Activated CD4-positive, alpha-beta T cell treated with anti-CD3 and anti-CD28 coated beads, Interleukin-2, amount 10 ng/mL, durations not matched to agents 7 days and 5 days (primary cell): ENCODE measurements at places on chromosomes 11 and 22. TPM values are rescaled to one million over a fixed set of nuclear protein-coding genes. Genes with fewer than 3 reads are reported as not detected.
A peak's percentile ranks its signal among the peaks of the same experiment; 100 is the strongest.

- no peak for DNase-seq
Measured at GRCh38 chr11:65932558-65932919, 12.7 kb upstream of the TSGA10IP start.

DNA sequence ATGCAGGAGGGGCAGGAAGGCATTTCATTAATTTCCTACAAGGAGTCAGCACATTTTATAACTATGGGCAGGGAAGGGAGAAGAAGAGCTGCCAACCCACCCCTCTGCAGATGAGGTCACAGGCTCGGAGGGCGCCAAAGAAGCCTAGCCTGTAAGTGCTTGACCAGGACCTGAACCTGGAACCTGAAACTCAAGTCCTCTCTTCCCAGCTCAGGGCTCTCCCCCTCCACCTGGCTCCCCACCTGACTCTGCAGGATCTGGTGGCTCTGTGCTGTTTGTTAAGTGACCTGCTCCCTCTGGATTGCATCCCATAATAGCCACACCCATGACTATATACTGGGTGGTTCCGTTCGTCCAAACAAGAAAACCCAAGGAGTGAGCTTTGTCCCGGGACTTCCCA, 27.3 kb downstream of the SCGB1A1 start:
- no peak for DNase-seq

DNA sequence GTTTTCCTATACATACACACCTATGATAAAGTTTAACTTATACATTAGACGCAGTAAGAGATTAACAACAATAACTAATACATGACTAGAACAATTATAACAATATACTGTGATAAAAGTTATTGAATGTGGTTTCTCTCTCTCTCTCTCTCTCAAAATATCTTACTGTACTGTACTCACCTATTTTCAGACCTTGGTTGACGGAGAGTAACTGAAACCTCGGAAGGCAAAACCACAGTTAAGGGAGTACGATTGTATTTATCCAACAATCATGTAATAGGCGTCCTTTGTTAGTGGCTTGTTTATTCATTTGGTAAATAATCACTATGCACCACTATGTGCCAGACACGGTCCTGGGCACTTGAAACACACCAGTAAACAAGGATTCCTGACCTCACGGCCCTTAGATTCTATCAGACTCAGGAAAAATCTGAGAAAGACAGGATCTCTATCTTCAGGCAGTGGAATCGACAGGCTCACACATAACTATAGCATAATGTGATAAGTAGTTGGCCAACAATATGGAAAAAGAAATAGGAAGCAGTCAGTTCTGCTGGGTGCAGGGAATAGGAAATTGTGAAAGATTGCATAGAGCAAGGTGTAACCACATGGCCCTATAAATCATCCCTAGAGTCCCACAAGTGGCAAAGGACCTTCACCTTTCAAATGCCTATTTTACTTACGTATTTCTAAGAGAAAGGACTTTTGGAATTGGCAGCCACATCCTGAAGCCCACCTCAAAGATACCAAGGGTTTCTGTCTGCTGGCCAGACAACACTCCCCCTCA, 12.0 kb downstream of the ETS1 start:
- no peak for DNase-seq

DNA sequence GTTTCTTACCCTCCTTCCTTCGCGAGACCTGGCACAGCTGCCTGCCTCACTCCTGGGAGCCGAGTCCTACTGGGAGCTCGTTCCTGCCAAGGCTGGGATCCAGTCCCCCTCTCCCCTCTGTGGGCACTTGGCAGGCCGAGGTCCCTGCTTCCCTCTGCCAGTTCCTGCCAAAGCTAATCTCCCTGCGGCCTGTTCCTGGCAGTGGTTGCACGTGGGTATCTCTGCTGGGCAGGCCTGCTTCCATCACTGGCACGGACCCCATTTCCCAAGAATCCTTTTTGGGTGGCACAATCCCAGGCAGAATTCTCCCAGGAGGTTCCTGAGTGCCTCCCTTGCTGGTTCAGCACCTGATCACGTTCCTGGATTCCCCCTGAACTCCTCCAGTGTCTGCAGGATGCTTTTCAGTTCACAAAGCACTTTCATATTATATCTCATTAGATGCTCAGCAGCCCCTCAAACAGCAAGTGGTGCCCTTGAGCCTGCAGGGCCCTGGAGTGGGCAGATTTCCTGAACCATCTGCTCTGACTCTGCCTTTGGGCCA, 96.5 kb downstream of the RRM1 start:
- no peak for DNase-seq

DNA sequence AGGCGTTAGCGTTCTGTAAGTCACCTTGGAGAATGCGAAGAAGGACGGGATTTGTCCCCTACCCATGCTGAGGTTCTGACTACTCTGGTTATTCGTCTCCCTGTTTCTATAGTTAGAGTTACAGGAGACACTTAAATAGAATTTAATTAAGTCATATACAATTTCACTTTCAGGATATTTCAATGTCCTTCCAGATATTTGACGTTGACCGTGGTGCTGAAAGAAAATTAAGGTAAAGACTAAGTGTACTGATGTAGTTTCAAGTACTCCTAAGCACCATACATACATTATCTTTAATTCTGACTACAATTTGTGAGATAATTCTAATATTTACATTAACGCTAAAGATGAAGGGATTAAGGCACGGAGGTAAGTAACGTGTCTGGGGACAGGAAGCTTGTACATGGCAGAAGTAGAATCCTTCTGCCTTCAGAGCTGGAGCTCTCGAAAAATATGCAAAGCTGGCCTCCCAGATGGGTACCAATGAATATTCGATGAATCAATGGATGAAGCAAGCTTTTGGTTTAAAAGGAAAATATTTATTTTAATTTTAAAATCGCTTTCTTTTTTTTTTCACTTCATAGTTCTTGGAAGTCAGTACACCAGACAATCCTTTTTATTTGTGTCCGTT, 539 bp upstream of the SLC36A4 start:
- no peak for DNase-seq

- DNase-seq: no peak
Measured at GRCh38 chr11:25309818-25310217, 813.0 kb downstream of the LUZP2 start.

- no peak for DNase-seq
Measured at GRCh38 chr22:33691057-33691630, 229.1 kb downstream of the LARGE1 start.

- DNase-seq: no peak
Measured at GRCh38 chr22:30046716-30047363, 33.4 kb upstream of the HORMAD2 start.

GRCh38 chr22:45344334-45344733, 34.6 kb downstream of the FAM118A start:
- no peak for DNase-seq

GRCh38 chr11:2366276-2366675, 10.8 kb upstream of the CD81 start:
- no peak for DNase-seq

GRCh38 chr11:81787584-81788049, 946.0 kb downstream of the FAM181B start:
- peak; percentile 46 for DNase-seq

DNA sequence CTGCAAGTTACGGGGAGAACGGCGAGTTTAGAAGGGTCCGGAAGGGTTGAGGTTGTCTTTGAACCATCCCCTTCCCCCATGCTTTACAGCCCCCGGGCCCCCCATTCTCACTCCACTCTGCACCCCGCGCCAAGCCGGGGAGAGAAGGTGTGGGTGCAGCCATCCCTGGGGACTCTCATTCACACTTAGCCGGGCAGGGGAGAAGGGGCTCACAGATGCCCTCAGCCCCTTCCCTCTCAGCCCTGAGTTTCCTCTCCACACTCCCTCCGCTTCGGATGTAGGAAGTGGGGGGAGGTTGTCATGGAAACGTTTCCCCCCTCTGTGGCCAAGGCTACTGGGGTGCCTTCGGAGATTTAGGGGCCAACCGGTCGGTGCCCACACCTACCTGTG, 334 bp downstream of the CADM1 start:
- DNase-seq: no peak

DNA sequence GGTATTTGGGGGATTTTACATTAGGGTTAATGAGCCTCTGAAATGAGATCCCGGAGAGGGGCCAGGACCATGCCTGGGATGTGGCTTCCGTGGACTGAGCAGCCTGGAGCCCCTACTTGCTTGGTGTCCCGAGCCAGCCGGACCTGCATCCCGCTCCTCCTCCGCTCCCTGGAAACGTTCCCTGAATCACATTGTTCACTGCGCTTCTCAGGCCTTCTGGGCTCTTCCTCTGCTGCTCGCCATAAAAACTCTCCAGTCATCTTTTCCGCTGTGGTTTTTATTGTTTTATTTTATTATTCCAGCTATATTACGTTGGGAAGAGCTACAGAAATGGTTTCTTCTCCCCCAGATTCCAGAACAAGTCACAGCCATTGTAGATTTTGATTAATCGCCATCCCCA, 13.3 kb upstream of the KCNQ1OT1 start:
- DNase-seq: no peak

DNA sequence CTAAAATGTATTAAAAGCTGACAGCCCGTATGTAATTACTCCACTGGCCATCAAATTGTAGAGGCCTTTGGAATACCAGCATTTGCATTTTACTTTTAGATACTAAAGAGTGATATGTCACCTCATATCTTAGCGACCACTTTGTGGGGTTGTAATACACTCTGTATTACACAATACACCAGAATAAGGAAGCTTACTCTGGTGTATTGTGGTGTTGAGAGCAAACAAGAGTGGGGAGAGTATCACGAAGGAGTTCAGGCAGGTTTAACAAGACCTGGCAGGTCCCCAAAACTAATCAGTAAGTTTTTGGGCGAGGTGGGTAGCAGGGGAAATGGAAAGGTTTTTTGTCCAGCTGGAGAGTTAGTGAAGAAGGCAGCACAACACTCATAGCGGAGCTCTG, 3.2 kb downstream of the NUP50 start:
- no peak for DNase-seq

DNA sequence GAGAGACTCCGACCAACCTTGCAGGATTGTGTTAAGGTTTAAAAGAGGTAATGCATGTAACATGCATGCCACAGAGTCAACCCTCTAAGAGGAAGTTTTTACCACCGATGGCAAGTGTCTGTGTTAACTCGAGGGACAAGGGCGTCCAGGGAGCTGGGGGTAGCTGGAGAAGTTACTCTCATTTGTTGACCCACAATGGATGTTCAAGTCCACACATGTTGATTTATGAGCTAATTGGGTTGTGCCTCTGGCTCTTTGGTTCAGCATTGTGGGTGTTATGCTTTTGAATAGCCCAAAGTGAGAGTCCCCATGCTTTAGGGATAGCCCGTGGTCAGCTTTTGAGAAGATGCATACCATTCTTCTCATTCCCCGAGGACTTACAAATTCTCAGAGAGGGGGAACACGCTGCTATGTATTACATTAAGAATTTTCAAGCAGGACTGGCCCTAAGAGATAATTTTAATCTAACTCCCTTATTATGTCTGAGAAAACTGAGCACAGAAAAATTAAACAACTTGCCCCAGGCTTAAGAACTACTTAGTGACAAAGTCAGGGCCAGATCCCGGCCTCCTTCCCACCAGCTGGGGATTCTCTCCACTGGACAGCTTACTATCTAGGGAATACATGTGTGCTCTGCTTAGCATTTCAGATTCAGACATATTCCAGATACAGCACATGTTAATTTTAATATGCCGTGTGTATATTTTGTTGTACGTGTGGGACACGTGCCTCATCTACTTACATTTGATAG, 5.2 kb upstream of the PLET1 start:
- DNase-seq: no peak

- DNase-seq: no peak
Measured at GRCh38 chr11:60641940-60642339, 57.5 kb upstream of the MS4A8 start.

DNA sequence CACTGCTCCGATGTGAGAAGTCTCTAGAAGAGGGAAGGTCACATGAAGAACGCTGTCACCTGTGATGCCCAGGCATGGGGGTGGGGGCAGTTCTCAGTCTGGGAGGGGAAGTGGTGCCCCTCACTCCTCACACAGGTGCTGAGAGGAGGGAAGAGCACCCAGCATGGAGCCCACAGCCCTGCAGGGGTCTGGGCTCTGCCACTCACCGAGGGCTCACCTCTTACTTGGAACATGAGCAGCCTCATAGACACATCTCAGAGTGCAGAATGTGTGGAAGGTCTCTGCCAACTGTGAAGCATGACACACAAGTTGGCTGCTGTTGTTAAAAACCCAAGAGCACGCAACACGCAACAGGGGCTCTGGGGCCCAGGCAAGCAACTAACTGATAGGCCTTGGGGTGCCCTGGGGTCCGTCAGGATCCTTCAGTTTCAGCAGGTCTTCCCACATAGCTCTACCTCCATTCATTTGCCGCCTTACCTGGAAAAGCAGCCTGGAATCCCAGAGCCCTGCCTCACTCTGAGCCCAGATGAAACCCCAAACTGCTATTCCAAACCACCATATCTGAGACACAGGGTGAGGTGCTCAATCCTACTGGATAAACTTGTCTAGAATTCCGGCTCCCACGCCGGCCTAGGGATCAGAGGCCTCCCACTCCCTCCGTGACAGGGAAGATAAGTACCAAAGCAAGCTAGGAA, 17.5 kb upstream of the TMPRSS4 start:
- DNase-seq: no peak

GRCh38 chr11:111082664-111083063, 162.9 kb upstream of the POU2AF2 start:
- no peak for DNase-seq

DNA sequence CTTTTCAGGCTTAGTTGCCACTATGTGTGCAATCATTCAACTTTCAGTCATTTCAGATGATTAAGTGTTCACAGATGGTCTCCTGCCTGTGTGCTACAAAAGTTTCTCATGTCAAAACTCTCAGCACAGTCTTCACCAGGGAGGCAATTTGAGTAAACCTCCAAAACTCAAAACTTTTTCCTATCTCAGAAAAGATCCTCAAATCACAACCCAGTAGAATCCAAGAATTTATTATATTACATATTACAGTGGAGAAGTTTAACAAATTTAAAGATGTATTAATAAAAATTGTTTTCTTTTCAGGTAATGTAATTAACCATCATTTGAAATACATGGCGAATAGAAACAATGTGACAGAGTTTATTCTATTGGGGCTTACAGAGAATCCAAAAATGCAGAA, at the start of gene OR4C13:
OR4C13 (plus strand) TSS at position 301 of the 400 bp plus-strand sequence; CDS start at position 333, 32 bp downstream.
- DNase-seq: no peak

DNA sequence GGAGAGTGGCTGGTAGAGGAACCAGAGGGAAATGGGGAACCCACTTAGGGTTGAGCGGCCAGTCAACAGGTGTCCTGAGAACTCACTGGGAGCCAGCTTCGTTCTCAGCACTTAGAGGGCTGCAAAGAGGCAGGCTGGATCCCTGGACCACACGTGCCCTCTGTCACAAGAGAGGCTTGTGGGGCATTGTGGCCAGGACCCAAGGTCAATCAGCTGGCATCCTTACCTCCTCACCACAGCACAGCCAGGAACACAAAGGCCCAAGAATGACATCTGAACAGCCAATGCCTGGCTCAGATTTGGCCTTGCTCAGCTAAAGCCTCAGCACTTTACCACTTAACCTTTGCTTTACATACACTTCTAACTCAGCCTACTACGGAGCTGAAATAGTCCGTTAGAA, 7.4 kb downstream of the MAPK8IP1 start:
- DNase-seq: no peak

Gene CRKL
- total RNA-seq: 87.2 TPM

Gene MAJIN
- 0.54 TPM for total RNA-seq

Gene RTN3
- 72.7 TPM for total RNA-seq

Gene MS4A4A
- not detected for total RNA-seq

Gene GLYATL2
- total RNA-seq: not detected

Gene SYVN1
- 40.5 TPM for total RNA-seq

Gene OR8G1
- not detected for total RNA-seq

Gene OR8U1
- total RNA-seq: not detected

Gene OR2D2
- total RNA-seq: not detected

Gene CAVIN3
- total RNA-seq: 1.9 TPM

Gene BACE1
- total RNA-seq: 0.48 TPM
